ENCODE measurements at places on chromosomes 12 and 14.

DNA sequence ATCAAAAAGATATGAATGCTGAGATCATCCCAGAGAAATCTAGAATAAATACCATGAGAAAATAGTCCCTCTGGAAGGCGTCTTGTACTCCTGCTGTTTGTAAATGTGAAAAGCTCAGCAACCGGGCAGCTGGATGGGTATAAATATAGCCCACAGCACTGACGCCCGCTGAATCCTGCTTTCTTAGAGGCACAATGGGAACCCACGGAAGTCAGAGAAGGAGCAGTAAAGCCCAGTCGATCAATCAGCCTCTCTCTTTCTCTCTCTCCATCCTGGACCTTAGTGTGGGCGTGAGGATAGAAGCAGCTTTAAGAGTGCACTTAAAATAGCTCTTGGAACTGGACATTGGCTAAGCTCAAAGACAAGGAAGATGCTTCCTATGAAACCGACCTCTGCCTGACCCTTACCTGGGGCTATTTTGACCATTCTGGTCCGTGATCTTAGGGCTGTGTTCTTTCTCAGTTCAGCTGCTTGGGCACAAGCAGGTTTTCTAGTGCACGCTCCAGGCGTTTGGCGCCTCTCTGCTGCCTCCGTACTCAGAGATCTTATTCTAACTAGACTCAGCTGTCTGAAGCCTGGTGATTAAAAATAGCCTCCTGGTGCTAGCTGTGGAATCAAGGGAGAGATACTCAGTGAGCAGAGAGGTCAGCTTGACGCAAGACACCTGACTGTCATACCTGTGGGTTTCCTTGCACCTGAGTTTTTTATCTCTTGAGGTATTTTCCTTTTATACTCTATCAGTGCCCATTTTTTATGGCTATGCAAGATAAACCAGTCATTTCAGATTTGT lies 144.6 kb downstream of the ETV6 start:
- DNase-seq = no peak

DNA sequence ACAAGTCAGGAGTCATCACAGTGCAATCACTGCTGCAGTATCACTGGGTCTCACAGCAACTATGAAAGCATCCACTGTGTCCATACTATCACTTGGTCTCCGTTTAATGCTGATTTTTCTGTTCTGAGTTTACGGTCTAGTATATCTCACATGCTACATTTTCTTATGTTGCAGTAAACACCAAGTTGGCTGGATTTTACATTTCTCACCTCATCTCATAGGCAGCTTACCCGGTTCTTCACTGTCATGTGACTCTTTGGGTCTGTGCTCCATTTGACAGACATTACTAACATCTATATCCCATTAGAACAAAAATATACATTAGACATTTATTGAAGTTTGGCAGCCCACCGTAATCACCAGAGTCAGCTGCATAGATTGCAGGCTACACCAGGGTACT lies 115.7 kb upstream of the PRMT8 start:
- DNase-seq = no peak

GRCh38 chr14:92951912-92952471 lies 29.0 kb downstream of the CHGA start:
- DNase-seq = peak; percentile 63

- DNase-seq = no peak
These were observed 5.8 kb upstream of the NTN4 start for GRCh38 chr12:95796225-95796981.

- no peak for DNase-seq
These were observed 140.0 kb downstream of the NDUFA12 start for GRCh38 chr12:94863321-94864035.

GRCh38 chr14:22282417-22282816 lies 306.6 kb downstream of the DAD1 start:
- no peak for DNase-seq

- no peak for DNase-seq
These were observed 17.7 kb upstream of the TUNAR start for GRCh38 chr14:95858893-95859292.

DNA sequence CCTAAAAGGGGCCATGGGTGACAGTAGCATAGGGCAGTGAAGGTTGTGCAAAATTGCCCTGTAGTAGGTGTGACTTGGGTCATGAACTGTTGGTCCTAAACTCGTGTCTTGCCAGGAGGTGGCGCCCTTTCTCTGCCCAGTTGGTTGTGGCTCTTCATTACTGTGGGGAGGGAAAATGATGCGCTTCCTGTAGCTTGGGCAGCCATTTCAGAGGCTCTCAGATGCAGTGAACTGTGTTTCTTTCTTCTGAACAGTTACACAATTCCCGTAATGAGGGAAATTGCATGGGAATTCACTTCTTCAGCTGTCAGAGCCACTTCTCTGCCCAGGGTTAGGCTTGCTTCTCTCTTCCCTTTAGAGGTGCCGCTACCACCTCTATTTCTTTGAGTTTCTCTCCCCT lies 148.1 kb upstream of the NRXN3 start:
- DNase-seq = peak; percentile 75

DNA sequence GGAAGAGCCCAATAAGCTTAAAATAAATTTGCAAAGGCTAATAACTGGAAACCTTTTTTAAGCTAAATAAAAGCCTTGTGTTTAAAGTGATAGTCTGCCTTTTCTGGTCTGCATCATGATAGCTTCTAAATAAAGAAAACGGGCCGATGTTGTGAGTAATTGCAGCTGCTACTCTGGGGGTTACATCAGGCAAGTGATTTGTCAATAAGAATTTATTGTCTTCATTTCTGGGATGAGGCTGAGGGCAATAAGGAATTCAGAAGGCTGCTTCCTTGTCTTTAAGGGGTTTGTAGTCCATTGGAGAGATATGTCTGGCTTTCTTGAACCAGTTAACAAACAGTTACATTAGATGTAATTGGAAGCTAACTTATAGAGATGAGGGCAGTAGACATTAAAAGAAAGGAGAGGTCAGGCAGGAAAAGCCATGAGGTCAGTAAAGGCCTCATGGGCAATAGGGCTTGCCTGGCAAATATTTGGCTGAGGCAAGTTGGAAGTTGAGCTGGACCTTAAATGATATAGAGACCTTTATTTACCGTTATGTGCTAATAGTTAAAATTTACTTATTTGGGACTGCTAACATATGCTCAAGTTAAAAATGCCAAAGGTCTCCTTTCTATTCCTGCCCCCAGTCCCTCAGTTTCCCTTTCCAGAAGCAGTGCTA lies 85.0 kb downstream of the CRADD start:
- no peak for DNase-seq

- DNase-seq = no peak
These were observed 49.7 kb downstream of the KIF26A start for GRCh38 chr14:104187931-104188726.

- DNase-seq = no peak
These were observed 18.6 kb upstream of the PLEKHG3 start for GRCh38 chr14:64685371-64686281.

DNA sequence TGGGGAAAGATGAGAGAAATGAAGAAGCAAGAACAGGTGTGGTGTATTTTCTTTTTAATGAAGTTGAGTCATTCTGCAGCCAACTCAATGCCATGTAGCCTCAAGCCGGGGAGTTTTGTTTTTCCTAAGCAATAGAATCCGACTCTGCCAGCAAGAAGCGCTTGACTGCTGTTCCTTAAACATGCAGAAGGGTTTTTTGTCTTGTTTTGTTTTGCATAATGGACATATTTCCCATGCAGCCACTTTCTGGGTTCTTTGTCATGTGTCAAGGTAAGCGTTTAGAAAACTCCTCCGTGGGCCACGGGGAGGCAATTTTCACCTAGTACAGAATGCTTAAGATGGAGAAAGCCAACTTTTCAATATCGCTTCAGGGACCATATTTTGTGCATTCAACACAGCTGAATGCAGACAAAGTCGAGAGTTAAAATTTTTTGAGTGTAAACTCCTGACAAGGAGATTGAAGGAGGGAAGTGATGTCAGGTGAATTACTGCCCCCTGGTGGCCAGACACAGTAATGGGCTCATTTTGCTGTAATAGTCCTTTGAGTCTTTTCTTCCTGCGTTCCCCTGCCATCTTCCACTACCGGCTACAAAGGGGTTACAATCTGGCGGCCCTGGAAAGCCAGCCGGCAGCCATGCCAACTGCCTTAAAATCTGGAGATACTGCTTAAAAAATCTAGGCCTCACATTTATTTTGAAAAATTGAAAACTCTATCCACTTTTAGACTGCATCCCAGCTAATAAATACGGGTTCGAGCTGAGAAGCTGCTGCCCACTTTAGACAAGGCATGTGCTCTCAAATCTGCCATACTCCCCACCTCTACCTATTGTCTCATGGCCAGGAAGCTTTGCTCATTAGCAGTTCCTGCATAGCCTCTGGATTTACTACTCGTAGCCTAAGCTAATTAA lies 3.2 kb upstream of the FICD start:
- DNase-seq = peak; percentile 74

DNA sequence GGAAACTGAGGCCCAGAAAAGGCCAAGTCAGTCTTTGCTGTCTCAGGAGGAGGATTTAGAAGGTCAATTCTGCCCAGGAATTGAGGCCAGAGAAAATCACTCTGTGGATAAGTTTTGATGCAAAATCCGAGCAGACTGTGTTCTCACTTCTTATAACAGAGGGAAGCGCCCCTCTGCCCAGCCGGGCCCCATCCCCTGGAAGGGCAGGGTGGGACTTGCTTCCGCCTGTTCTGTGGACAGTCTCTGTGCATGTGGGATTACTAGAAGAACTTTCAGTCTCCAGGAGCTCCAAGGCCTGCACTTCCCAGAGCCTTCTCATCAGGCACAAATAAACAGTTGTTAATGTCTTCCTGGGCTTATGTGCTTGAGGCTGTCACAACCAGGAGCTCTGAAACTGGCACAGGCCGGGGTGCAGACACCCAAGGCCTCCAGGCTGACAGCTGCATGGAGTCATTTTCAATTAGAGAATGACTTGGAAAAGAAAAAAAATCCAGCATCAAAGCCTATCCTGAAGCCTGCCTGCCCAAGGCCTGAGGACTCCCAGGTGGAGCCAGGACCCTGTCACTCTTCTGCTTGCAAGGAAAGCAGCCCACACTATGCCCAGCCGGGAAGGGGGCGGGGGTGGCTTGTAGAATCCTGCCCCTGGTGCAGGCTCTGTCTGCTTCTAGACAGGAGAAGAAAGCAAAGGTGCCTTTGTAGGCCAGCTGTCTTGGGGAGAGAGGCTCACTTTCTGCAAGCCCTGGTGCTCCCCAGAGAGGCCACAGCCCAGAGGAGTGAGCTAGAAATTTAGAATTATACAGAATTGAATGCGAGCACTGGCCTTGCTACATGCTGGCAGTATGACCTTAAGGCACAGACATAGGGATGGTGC lies 84.7 kb downstream of the NTF3 start:
- DNase-seq = no peak

DNA sequence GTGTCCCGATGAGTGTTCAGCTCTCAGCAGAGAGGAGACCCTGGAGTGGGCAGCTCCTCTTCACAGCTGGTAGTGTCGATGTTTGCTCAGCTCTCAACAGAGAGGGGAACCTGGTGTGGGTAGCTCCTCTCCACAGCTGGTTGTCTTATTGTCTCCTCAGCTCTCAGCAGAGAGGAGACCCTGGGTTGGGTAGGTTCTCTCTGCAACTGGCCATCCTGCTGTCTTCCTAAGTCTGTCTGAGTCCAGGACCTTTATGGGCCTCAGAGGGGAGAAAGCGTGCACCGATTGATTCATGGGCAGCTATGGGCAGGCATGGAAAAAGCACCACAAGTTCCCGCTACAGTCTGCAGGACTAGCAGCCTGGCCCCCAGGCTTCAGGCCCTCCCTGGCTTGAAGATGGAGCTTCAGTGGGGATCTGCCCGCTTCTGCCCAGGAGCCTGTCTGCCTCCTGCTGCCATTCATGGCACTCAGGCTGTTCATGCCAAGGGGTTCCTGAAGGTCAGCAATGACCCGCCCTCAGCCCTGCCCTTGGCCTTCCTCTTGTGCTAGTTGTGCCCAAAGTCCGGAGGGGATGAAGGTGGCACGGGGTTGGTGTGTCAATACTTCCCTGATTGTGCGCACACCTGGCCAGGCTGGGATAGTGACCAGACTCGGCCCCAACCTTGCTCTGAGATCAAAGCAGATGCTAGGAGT lies 224.2 kb downstream of the KCNC2 start:
- DNase-seq = no peak

GRCh38 chr12:130301559-130301958 lies 36.1 kb upstream of the PIWIL1 start:
- no peak for DNase-seq

DNA sequence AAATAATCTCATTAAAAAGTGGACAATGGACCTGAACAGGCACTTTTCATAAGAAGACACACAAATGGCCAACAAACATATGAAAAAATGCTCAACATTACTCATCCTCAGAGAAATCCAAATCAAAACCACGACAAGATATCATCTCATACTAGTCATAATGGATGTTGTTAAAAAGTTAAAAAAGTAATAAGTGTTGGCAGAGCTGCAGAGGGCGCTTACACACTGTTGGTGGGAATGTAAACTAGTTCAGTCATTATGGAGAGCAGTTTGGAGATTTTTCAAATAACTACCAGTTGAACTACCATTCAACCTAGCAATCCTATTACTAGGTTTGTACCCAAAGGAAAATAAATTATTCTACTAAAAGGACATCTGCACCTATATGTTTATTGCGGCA lies 47.2 kb downstream of the FOXG1 start:
- DNase-seq = no peak

DNA sequence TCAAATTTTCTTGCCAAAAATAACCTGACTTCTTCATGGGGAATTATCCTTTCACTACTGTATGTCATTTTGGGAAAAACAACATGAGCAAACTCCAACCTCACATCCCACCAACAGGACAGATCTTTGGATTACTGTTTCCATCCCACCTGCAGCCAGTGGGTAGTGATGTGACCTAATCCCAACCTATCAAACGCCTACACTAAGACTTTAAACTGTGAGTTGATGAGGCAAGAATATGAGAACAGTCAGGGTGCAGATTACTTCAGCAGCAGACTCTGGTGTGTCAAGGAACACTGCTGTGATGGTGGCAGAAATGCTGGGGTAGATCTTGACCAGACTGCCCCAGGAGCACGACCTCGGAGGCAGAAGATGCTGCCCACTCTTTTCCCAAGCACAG lies 293.2 kb downstream of the DUSP6 start:
- DNase-seq = no peak

DNA sequence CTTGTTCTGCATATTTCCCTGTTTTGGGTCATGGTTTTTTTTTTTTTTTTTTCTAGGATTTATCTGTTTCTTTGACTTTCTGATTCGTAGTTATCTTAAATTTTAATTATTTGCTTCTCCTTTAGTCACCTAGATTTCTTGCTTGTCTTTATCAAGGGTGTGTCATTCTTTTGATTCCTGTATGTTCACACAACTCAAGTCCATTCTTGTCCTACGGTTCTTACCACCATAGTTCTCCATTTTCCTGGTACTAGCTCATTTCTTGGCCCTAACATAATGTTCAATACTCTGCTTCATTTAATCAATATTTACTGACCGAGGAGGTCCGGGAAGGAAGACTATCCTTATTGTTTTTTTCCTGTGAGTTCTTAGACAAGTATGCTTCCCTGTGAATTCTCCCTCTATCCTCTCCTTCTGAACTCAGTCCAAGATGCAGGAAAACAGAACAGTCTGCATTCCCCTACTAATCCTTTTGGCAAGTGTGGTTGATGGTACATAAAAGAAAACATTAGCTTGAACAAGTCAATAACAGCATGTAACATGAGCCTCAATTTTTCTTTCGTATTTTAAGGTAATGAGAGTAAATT lies 1346.4 kb upstream of the SEL1L start:
- no peak for DNase-seq

Measured in RKO (cell line).